NCI-H1417 (cell line): ENCODE measurements at places on chromosomes 7 and 10.

DNA sequence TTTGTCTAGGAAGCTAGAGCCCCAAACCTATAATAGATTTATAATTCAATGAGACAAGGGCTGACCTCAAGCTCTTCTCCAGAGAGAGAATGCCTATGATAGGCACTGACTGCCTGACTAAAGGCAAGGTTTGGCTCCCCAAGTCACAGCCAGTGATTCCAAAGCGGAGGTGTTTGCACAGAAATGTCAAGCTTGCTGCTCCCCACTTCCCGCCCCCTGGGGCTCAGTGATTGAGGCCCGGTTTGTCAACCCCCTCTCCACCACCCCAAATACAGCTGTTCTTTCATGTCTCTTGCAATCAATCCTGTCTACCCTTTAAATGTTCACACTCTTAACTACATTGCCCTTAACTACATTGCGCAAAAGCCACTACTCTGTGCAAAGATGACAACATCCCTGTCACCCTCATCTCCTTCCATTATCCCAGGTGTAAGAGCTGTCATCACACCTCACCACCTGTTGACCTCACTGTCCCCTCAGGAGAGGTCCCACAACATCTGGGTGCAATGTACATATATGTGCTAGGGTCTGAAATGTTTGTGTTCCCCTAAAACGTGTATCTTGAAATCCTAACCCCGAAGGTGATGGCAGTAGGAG, 58.0 kb downstream of the NUDCD3 start:
- no peak for DNase-seq

- DNase-seq, result no peak
Observed at GRCh38 chr10:4181081-4181480, 396.1 kb upstream of the KLF6 start.

- DNase-seq, result no peak
Observed at GRCh38 chr10:44660271-44660670, 250.9 kb upstream of the TMEM72 start.

GRCh38 chr7:66170309-66171231, 34.6 kb upstream of the TPST1 start:
- no peak for DNase-seq

- DNase-seq, result no peak
Observed at GRCh38 chr7:7962851-7963250, 5.7 kb upstream of the GLCCI1 start.

GRCh38 chr10:114323023-114323422, 81.3 kb downstream of the AFAP1L2 start:
- DNase-seq, result no peak

GRCh38 chr7:31261341-31261740, 79.2 kb downstream of the NEUROD6 start:
- DNase-seq, result no peak

DNA sequence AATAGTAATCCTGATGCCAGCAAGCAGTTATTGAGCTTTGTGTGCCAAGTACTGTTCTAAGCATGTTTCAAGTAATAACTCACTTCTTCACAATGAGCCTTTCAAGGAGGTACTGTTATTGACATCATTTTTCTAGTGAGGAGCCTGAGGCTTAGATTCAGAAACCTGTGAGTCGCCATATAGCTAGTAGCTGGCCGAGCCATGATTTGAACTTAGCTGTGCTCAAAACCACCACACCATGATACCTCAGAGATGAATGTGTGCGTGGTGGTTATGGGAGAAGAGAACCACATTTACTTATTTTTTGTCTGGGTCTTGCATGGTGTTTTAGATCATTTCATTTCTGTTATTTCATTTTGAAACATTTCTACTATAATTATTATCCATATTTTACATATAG, 578.9 kb downstream of the AUTS2 start:
- no peak for DNase-seq

DNA sequence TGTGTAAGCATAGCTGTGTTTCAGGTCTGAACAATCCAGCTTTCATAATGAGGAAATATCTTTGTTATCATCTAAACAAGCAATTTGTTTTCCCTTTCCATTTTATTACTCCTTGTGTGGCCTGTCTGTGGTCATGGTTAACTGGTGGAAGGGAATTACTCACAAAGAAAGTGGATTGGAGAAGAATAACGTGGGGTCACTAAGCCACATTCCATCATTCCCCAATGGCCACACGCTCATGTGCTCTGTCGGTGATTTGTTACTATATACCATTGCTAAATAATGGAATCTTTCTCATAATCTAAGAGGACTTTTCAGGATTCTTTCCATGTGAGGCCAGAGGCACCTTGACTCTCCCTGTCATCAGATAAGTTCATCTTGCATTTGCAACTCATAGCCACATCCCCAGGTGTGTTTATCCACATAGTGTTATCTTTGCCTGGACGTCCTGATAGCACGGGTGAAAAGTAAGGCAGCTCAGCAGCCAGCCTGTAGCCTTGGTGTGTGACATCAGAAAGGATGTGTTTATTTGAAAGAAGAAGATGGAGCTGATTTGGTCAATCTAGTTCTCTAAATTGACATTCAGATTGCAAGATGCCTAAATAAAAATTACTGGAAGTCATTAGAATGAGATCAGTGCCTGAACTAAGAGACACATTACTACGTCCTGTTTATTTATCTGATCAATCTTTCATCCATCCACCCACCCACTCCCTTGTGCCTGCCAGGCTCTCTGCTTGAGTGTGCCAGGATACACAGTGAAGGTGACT, 128.9 kb downstream of the CELF2 start:
- no peak for DNase-seq

- DNase-seq, result no peak
Observed at GRCh38 chr10:129415215-129416140, 51.6 kb upstream of the MGMT start.

- DNase-seq, result no peak
Observed at GRCh38 chr10:30574432-30574796, 55.1 kb downstream of the LYZL2 start.

DNA sequence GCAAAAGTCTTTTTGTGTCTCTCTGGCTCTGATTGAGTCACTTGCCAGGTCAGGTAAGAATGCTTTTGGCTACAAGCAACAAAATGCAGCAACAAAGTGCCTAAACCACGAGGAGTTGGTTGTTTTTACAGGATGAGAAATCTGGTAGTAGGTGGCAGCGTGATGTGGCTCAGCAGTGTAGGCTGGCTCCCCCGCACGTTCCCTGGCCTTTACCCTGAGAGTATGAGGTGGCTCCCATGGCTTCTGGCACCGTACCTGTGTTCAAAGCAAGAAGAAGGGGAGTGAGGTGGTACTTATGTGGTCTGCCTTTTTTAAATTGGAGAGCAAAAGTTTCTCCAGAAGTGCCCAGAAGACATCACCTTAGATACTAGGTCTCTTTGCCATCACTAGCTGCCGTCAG, 11.7 kb downstream of the PRKRIP1 start:
- no peak for DNase-seq

- DNase-seq, result no peak
Observed at GRCh38 chr10:110258542-110258941, 46.2 kb downstream of the SMNDC1 start.

DNA sequence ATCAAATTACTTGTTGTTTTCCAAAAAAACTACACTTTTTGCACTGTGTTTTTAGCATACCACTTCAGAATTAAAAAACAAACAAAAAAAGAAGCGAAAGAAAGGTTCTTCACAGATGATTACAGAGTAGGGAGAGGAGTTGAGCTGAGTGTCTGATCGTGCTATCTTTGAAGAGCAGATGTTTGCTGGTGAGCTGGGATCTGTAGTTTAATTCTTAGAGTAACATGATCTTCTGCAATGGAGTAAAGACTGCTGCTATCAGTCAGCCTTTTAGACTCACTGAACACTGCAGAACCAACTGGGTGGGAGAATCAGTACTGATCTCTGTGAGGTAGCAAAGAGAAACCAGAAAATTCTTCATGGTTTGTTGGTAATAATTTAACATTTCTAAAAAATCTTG, 1197.8 kb upstream of the SORCS1 start:
- no peak for DNase-seq

- DNase-seq, result peak; percentile 44
Observed at GRCh38 chr10:93435621-93436397, 46.3 kb downstream of the MYOF start.

DNA sequence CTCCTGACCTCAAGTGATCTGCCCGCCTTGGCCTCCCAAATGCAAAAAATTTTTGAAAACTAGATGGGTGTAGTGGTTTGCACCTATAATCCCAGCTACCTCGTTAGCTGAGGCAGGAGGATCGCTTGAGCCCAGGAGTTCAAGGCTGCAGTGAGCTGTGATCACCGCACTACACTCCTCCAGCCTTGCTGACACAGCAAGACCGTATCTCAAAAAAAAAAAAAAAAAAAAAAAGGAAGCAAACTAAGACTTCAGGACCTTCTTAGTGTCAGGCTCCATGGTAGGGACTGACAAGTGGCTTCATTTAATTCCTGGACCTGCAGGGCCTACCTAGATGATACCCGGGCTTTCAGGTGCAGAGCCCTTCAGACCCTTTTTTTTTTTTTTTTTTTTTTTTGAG, 2.5 kb downstream of the POP7 start:
- no peak for DNase-seq

- DNase-seq, result no peak
Observed at GRCh38 chr7:30178748-30179436, 44.1 kb downstream of the MTURN start.

DNA sequence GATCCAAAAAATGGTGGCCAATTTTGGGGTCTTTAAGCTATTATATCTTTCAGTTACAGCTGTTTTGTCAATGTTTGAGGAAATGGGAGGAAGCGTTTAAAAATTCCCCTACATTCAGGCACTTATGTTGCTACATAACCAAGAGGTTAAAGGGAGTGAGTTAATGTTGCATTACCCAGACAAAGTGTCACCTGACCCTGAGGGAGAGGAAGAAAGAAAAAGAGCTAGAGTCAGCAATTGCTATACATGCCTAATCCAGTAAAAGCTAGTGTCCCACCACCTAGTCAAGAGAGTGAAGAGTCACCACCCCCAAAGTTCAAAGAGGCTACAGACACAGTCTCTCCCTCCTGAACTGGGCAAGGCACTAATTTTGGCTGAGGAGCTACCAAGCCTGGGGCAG, 69.5 kb upstream of the ZNF92 start:
- no peak for DNase-seq

- no peak for DNase-seq
Observed at GRCh38 chr7:92729751-92730150, 106.6 kb downstream of the CDK6 start.

- DNase-seq, result no peak
Observed at GRCh38 chr10:71390921-71391690, 5.6 kb upstream of the CDH23 start.

- no peak for DNase-seq
Observed at GRCh38 chr7:55555160-55555559, 17.1 kb downstream of the VOPP1 start.

- DNase-seq, result no peak
Observed at GRCh38 chr10:80421707-80422536, 13.6 kb downstream of the PRXL2A start.

- no peak for DNase-seq
Observed at GRCh38 chr10:11856678-11857077, 33.5 kb downstream of the PROSER2 start.

DNA sequence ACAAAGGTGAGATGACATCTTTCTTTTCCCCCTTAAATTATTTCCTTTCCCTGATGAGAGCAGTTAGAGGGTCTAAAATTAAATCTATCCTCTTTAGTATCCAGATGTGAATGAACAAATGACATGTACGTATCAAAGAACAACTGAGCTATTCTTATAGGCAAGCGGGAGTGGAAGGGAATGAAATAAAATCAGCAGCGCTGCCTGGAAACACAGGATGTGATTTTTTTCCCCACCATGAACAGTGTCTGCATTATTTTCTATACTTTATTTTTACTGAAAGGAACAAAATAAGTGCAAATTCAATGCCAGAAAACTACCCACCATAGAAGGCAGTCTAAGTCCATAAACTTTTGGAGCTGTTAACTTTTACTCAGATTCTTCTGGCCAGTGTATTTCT, 40.6 kb downstream of the SLC26A4 start:
- DNase-seq, result no peak

DNA sequence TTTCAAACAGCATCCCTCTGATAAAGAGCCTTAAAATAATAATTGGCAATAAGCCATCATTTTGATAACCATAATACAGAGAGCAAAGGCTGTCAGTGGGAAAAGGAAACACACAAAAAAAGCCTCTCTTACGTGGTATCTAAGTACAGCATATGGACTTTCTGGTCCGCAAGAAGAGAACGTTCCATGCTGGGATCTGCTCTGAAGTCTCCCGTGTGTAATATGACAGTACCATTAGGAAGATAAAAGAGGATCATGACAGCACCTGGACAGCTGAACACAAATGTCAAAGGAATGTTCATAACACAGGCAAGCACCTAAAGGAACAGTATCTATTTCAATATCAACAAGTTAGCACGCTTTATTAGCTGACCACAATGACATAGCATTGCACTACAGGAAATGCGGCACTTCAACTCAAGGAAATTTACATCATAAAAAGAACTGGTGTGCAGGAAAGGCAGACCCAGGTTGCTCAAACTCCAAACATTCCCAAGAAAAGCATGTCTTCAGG, 9.9 kb downstream of the DCLRE1A start:
- no peak for DNase-seq

DNA sequence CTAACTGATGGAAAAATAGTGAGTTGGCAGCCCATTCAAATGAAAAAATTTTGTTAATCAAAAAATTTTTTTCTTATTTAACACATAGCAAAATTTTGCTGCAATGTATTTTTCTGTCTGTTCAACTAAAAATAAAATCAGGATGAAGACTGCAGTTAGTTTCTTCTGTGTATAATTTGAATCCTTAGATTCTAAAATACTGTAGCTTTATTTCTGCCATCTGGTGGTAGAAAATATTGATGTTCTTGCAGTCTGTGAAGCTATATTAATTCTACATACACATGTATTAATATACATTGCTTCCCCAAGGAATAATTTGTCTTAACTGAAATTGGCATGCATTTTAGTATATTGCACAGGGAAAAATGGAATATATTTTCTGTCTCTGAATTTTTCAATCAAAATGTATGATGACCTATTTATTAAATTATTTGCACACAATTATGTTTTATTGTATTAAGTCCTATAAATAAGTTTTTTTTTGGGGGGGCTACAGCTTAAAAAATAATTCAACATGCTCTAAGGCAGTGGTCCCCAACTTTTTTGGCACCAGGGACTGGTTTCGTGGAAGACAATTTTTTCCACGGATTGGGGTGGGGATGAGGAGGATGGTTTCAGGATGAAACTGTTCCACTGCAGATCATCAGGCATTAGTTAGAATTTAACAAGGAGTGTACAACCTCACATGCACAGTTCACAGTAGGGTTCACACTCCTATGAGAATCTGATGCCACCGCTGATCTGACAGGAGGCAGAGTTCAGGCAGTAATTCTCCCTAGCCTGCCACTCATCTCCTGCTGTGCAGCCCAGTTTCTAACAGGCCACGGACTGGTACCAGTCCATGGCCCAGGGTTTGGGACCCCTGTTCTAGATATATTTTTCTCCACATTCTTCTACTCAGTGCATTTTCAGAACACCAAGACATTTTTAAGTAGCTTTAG, 119.4 kb downstream of the GNAT3 start:
- DNase-seq, result no peak

DNA sequence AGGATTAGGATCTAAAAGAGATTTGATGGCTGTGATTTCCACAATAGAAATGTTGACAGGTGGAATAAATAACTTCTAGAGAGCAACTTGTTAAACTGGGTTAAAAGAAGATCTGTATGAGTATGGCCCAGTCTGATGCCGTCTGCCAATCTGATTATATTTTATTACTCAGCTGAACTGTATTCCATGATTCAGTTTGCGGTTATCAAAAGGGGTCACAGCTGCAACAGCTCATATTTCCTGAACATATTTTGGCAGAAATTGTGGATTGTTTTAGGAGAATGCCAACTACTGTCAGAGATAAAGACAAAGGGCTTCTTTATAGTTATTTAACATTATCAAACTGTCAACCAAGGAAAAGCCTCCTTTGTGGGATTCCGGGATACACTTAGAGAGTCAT, 244.8 kb upstream of the MINDY3 start:
- no peak for DNase-seq

GRCh38 chr10:74244097-74244685, 93.2 kb downstream of the ADK start:
- peak; percentile 65 for DNase-seq
